ENCODE measurements at places on chromosomes 16 and 17.

GRCh38 chr17:2025622-2026309 is 632 bp upstream of the RTN4RL1 start:
- peak; percentile 89 for DNase-seq

GRCh38 chr17:81460856-81461460 is 51.6 kb downstream of the ACTG1 start:
- no peak for DNase-seq

- no peak for DNase-seq
Measured at GRCh38 chr17:20228860-20229259, 219.7 kb downstream of the SPECC1 start.

- DNase-seq, result no peak
Measured at GRCh38 chr17:36600936-36601302, 464 bp upstream of the MRM1 start.
